ENCODE measurements at places on chromosomes 5 and 9. TPM values are rescaled to one million over a fixed set of nuclear protein-coding genes. Genes with fewer than 3 reads are reported as not detected.

- no peak for DNase-seq
Measured at GRCh38 chr5:352639-353611, 31.4 kb downstream of the AHRR start.

- no peak for DNase-seq
Measured at GRCh38 chr9:120014796-120015195, 565.2 kb downstream of the CDK5RAP2 start.

DNA sequence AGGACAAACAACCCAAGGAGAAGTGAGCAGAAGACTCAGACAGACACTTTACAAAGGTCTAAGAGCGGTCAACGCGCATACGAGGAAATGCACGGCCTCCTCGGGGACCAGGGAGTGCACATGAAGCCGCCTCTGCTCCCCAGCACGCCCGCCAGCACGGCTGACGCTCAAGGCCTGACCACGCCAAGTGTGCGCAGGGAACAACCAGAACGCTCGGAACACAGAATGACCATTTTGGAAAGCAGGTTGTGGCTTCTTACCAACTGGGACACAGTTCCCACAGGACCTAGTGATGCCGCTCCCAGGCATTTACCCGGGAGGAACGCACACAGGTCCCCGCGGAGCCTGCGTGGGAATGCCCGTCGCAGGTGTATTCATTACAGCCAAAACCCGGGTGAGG, 191.5 kb upstream of the PPP1R26 start:
- no peak for DNase-seq

DNA sequence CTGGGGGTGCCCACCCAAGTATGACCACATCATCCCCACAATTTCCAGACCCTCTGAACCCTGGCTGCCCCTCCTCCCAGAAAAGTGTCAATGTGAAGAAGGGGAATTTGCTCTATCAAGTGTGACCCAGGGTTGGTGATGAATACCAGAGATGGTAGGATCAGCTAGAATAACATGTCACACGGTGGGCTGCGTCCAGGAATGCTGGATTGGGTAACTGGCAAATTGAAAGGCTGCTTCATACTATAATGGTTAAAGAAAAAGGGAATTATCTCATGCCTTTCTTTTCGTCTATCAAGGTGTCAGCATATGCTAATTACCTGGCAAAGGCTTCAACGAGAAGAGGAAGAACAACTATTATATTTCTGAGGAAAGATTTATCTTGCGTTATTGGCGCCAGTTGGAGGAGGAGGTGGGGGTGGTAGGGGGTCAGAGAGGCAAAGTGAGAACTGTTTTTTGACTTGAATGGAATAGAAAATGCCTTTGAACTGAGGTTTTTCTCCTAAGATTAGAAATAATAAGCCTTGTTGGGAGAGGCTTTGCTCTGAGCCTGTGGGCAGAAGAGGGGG, 27.8 kb upstream of the ARAP3 start:
- DNase-seq: no peak

Gene SMAD5
- 25.5 TPM for total RNA-seq

DNA sequence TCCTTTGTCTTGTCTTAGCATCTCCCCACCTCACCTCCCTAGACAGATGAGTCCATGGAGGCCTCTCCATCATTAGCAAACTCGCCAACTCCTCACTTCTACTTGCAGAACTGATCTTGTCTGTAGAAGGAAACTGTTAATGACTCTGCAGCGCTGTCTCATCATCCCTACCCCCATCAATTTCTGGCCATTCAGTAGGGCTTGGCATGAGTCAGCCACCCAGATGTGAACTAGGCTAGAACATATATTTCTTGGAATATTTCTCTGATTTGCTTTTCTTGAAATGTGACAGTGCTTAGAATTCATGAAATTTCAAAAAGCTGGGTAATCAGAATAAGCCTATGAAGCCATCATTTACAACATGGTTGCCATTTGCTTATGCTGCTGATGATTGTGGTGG, 1125.0 kb upstream of the DMAC1 start:
- DNase-seq: no peak

DNA sequence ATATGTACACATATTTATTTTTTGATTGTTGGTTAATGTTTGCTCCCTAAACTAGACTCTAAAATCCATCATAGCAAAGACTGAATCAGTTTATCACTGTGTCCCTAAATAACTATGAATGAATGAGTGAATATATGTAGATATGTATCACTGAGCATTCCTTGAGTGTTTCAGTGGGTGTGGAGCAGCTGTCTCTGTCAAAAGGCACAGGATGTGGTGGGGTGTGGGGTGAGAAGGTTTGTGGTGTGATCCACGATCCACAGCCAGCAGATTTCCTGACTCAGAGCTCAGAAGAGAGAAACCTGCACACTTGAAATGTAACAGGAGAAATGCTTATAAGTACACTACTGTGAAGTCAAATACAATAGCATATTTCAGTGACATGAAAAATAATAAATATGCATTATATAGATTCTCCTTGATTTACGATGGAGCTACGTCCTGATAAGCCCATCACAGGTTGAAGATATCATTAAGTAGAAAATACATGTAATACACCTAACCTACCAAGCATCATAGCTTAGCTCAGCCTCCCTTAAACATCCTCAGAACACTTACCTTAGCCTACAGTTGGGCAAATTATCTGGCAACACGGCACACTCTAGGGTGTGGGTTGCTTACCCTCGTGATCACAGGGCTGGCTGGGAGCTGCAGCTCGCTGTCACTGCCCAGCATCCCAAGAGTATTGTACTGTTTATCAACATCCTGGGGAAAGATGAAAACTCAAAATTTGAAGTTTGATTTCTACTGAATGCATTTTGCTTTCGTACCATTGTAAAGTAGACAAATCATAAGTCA, 287.0 kb downstream of the GAS1 start:
- DNase-seq: no peak

- DNase-seq: no peak
Measured at GRCh38 chr5:52859628-52860027, 71.9 kb downstream of the ITGA1 start.

Gene PCDHB9
- total RNA-seq: 0.40 TPM

GRCh38 chr5:163893281-163893680, 387.9 kb downstream of the MAT2B start:
- no peak for DNase-seq

GRCh38 chr5:132479111-132479951, 11.2 kb downstream of the IRF1 start:
- DNase-seq: no peak

Gene NR5A1
- total RNA-seq: not detected

- DNase-seq: peak; percentile 36
Measured at GRCh38 chr9:37995961-37996818, 72.8 kb downstream of the SHB start.

Gene NEUROG1
- total RNA-seq: not detected

GRCh38 chr9:134968011-134968822, 50.5 kb upstream of the FCN1 start:
- peak; percentile 20 for DNase-seq

DNA sequence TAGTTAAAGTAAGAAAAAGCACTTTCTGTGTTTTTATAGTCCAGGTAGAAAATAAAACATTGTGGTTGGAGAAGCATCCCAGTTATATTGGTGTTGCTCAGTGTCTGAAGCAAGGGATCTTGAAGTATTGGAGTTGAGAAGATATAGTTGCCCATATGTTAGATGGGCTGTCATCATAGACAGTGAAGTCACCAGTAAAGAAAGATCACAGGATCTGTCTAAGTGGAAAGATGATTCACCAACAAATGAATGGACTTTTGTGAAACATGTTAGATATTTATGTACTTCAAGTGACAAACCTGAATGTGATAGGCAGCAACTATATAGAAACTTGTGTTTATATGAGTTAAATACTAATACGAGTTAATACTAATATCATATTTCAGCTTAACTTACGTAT, 11.7 kb downstream of the OGN start:
- DNase-seq: no peak

DNA sequence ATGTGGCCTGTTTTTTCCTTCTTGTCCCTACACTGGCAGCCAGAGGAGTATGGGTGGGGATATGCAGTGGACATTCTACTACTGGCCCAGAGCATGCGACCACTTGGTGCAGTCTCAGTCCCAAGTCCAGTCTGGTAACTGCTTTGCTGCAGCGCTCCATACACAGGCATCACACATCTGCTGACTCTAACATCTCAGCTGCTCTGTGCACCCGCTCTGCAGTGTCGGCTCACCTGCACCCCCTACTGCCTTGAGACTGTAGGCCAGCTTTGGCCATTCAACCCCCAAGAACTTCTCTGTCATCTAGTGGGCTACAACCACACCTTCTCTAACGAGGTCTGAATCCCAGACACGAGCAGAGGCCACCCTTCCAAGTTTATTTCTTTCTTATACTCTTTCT, 46.4 kb upstream of the SLCO6A1 start:
- no peak for DNase-seq

Gene IFNA13
- not detected for total RNA-seq

Data from Peyer's patch (tissue), 4 donors.